ENCODE measurements at places on chromosomes 16 and 17.

DNA sequence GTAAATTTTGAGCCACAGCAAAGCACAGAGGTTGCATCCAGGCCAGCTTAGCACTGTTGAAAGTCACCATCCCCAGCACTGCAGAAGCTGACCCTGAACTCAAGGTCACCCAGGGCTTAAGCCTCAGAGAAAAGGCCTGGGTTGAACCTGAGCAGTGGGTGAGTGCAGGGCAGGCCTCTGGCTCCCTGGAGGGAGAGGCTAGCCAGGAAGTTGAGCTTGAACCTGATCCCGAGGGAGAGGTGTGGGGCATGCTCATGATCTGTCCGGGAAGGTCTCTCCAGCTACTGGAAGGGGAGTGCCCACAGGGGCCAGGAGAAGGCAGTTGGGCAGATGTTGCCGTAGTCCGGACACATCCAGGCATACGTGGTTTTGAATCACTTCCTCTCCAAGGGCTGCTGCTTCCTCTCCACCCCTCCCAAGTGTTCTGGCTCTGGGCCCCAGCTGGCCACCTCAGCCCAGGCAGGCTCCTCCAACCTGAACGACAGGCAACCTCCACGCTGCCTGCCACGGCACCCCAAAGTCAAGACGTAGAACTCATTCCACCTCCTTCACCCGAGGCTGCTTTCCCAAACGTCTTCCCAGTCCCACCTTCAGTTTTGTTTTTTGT lies 18.4 kb downstream of the CARHSP1 start:
- no peak for DNase-seq

DNA sequence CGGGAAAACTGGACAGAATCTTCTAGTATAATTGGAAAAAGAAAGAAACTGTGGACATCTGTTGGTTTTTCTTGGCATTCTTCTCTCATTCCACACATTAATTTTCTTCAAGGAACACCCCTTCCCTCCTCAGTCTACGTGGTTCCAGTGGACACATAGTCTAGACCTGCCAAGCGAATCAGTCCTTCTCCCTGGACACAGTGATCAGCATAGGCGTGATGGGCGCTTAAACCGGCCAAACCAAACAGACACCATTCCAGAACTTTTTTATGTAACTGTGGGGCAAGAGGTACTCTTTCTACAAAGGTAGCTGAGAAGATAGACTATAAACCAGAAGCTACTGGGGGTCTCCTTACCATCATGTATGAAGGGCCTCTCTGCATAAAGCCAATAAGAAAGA lies 121.8 kb upstream of the COX10 start:
- DNase-seq, result no peak

DNA sequence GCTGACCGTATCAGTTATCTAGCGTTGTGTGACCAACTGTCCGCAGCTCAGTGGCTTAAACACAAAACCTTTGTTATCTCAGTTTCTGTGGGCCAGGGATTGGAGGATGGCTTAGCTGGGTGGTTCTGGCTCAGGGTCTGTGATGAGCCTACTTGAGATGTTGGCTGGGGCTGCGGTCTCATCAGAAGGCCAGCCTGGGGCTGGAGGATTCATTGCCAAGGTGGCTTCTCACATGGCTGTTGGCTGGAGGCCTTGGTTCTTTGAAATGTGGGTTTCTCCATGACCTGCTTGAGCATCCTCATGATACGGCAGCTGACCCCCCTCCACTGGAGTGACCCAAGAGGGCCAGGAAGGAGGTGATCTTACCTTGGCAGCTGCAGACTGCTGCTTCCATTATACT lies 16.7 kb downstream of the GSE1 start:
- no peak for DNase-seq

- DNase-seq, result no peak
These were observed 501 bp upstream of the AP2B1 start for GRCh38 chr17:35586569-35587073.

GRCh38 chr16:57713596-57713995 lies 19.0 kb downstream of the DRC7 start:
- no peak for DNase-seq

- no peak for DNase-seq
These were observed 57.9 kb downstream of the ADCY9 start for GRCh38 chr16:4058386-4058785.

- peak; percentile 70 for DNase-seq
These were observed 7.4 kb downstream of the PRCD start for GRCh38 chr17:76547183-76547641.

DNA sequence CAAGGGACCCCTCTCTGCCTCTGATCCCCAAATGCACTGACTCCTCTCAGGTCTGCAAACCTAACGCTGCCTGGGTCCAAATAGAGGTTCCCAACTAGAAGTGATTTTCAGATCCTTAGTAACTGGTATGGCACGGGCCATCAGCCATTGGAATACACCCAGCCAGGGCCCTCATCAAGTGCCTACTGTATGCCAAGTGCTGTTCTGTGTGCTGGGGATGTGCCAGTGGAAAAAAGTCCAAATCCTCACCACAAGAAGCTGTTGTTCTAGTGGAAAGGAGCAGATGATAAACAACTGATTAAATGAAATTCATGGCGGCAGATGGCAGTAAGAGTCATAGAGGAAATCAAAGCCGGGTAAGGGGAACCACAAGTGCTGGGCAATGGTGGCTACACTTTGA lies 57.2 kb upstream of the MED9 start:
- DNase-seq, result no peak

GRCh38 chr16:11396241-11397048 lies 51.2 kb downstream of the RMI2 start:
- peak; percentile 65 for DNase-seq

GRCh38 chr17:56675876-56676660 lies 82.6 kb downstream of the NOG start:
- DNase-seq, result no peak

DNA sequence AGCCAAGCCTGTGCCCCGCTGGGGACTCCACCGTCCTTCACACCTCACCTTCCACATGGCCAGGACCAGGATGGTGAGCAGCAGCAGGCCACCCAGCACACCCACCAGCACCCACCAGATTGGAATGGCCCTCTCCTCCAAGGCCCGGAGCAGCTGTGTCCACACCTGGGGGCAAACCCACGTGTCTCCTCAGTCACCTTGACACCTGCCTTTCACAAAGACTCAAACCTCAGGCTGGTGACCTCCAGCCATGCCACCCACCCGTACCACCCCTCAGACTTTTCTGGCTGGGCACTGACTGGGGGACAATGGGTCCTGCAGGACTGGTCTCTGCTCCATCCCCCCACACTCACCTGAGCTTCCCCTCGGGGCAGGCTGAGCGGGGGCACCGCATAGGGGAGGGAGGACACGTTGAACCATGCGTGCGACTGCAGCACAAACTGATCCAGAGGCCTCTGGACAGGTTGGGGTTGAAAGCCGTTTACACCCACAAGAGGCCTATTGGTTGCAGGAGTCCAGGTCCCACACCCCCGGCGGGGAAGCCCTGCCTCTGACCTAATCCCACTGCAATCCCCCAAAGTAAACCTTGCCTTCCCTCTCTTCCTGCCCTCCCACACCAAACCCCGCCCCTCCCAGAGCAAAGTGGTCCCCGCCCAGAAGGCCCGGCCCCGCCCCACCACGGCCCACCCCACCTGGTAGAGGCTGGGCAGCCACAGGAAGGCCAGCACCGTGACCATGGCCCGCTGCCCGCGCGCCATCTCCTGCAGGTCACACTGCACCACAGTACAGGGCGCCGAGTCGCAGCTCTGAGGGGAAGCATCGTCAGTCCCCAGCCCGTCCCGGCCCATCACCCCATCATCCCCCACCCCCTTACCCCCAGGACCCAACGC lies 10.9 kb upstream of the FAM171A2 start:
- no peak for DNase-seq

GRCh38 chr17:21298983-21299519 lies 14.5 kb downstream of the MAP2K3 start:
- DNase-seq, result no peak

DNA sequence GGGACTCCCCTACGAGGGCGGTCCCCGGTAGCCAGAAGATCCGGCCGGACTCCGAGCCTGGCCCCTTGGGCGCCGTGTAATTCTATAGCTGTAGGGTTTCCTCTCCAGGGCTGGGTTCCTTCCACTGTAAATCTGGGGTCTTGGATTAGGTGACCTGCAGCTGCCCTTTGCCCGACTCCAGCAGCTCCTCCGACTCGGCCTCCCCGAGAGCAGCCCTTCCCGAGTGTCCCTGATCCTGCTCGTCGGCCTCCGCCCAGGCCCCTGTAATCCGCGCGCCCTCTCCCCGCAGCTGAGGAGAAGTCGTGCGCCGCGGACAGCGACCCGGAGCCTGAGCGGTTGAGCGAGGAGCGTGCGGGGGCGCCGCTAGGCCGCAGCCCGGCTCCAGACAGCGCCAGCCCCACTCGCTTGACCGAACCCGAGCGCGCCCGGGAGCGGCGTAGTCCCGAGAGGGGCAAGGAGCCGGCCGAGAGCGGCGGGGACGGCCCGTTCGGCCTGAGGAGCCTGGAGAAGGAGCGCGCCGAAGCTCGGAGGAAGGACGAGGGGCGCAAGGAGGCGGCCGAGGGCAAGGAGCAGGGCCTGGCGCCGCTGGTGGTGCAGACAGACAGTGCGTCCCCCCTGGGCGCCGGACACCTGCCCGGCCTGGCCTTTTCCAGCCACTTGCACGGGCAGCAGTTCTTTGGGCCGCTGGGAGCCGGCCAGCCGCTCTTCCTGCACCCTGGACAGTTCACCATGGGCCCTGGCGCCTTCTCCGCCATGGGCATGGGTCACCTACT lies 5.5 kb downstream of the TBX2 start:
- DNase-seq, result no peak

DNA sequence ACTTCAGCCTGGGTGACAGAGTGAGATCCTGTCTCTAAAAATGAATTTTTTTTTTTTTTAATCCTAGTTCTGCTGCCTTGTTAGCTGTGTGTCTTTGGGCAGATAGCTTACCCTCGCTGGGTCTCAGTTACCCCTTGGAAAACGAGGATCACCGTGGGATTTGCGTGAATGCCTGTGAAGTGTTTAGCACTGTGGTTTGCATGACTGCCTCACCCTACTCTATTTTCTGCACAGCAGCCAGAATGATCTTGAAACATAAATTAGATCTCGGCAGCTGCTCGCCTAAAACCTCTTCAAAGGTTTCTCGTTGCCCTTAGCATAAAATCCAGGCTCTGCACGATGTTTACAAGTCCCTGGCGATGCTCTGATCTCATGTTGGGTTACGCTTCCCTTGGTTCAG lies 71.2 kb upstream of the GRIN2A start:
- DNase-seq, result no peak

DNA sequence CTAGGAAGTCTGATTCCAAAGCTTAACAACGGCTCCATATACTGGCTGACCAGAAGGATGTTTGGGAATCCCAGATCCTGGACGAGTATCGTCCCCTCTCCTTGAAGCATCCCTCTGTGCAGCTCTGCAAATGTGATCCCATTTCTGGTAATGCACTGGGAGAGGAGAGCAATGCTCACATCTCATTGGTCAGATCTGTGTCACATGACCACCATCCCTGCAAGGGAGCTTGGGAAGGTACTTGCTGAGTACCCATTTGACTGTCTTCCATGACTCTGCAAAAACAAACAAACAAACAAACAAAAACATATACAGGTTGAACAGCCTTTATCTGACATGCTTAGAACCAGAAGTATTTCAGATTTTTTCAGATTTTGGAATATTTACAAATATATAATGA lies 41.9 kb upstream of the KDM8 start:
- DNase-seq, result no peak

- DNase-seq, result no peak
These were observed 115.3 kb upstream of the NOL11 start for GRCh38 chr17:67602444-67602843.

GRCh38 chr16:52446080-52446479 lies 100.9 kb downstream of the TOX3 start:
- DNase-seq, result no peak

DNA sequence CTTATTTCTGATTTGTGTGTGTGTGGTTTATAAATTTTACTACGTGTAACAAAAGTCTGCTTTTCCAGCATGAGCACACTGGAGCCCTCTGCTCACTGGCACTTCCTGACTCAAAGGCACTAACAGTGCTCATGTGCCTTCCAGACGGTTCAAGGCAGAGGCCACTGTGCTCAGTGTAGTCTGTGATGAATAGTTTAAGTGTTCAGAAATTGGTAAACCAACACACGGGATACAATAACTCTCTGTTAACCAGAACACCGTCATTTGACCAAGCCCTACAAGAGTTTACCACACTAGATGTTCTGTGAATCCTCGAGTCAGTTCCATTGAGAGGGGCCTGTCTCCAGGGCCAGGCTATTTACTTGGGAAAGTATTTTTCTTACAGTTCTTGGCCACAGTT lies 191.9 kb downstream of the MRTFB start:
- no peak for DNase-seq

DNA sequence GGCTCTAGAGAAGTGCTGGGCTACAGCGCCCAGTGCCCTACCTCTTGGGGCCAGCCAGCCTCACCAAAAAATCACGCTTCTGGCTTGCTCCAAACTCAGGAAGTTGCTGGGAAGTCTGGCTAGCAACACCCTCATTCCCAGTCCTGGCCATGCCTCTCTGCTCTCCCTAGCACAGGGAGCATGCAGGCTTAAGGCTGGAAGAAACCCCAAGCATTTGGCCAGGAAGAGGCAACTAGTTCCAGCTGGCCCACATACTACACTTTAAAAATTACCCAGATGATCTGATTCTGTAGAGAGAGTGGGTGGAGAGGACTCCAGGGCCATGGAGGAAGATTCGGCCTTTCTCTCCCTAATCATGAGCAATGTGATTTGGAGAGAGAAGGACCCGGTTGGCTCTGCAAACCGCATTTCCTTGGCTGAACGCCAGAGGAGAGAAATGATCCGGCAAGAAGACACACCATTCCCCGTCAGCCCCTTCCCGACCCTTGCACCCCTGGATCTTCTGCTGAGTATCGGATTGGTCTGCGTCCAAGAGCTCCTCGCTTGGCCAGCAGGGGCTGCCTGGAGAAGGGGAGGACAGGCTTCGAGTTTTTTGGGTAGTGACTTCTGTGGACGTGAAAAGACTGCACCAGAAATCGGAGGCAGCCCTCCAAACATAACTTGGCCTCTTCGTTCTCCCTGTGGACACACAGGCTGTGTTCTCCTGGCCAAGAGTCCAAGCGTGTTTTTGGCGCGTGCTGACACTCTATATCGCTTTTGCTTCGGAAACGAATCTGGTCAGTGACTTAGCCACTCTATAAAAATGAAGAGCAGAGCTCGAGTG lies 406.3 kb downstream of the WWOX start:
- DNase-seq, result no peak

DNA sequence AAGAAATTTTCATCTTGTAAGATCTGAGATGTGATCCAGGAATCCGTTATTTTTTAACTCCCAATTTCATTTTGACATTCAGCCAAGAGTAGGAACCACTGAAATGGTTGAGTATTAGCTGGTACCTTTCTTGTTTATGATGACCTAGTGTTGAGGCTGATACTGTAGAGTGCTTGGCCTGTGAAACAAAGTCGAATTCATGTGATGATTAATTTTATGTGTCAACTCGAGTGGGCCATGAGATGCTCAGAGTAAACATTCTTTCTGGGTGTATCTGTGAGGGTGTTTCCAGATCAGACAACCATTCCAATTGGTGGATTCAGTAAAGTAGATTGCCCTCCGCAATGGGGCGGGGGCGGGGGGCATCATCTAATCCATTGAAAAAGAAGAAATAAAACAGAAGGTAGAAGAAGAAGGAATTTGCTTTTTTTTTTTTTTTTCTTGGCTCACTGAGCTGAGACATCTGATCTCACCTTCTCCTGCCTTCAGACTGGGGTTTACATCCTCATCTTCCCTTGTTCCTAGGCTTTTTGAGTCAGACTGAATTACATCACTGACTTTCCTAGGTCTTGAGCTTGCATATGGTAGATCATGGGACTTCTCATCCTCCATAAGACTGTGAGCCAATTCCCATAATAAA lies 264.6 kb upstream of the KCNJ16 start:
- no peak for DNase-seq
